ENCODE measurements at places on chromosomes 2 and 18.

DNA sequence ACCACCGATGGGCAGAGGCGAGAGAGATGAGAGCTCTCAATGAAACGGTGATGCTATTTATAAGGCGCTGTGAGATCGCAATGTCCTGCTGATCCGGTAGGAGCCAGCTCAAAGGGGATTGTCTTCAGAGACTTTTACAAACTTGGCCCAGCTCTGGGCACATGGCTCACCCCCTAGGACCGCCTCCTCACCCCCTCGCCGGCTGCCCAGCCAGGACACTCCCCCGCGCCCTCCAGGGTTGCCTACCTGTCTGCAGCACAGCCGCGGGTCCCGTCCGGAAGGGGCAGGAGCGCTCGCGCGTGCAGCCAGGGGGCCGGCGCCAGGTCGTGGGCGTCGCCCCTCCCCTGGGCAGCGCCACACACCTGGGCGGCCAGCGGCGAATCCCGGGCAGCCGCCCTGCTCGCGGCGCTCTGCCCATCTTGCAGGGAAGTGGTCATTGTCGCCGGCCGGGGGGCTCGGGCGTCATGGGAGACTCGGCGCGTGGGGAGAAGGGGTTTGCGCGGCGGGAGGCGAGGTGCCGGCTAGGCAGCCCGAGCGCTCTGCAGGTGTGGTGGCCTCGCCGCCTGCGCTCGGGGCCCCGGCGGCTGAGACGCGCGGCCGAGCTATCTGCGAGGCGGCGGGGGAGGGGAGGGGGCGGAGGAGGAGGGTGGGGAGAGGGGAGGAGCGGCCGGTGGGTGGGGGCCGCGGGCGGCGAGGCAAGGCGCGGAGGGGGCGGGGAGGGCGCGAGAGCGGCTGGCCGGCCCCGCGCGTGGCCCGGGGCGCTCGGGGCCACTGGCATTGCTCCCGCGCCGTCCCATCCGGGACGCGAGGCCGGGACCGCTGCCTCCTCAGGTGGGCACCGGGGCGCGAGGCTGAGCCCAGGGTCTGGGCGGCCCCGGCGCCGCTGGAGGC, at the start of gene GRB14:
TSS of gene GRB14 (minus strand) at position 610 of the 891 bp plus-strand sequence. CDS start at position 437, 173 bp downstream.
- DNase-seq = no peak

- no peak for DNase-seq
Measured at GRCh38 chr2:201195331-201195730, 12.4 kb downstream of the CASP10 start.

DNA sequence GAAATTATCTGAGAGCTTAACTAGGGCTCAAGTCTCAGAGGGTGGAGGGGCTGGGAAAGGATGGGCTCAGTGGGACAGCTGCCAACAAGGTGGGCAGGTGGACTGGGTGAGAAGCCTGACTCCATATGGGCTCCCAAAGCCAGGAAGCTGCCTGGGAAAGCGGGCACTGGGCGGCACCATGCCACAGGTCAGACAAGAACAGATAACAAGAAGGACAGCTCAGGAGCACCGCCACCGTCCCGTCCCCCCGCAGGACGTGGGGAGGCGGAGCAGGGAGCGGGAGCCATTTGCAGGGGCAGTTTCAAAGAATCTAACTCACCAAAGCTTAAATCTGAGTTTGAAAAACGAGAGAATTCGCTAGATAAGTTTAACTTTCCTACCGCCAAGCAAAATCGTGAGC, 45.6 kb downstream of the NETO1 start:
- no peak for DNase-seq

DNA sequence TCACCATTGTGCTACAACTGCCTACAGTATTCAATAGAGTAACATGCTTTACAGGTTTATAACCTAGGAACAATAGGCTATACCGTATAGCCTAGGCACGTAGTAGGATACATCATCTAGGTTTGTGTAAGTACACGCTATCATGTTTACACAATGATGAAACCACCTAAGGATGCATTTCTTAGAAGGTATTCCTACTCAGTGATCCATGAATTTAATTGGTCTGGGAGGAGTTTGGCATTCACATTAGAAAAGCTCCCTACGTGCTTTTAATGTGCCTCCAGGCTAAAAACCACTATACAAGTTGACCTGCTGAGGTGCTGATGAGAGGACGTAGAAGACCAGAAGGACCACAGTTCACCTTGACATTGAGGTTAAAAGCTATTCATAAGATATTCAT, 154.5 kb upstream of the LRRTM1 start:
- DNase-seq = no peak

- DNase-seq = no peak
Measured at GRCh38 chr18:8499810-8500675, 109.2 kb upstream of the RAB12 start.

GRCh38 chr2:1728821-1729220, 15.5 kb downstream of the PXDN start:
- DNase-seq = no peak

DNA sequence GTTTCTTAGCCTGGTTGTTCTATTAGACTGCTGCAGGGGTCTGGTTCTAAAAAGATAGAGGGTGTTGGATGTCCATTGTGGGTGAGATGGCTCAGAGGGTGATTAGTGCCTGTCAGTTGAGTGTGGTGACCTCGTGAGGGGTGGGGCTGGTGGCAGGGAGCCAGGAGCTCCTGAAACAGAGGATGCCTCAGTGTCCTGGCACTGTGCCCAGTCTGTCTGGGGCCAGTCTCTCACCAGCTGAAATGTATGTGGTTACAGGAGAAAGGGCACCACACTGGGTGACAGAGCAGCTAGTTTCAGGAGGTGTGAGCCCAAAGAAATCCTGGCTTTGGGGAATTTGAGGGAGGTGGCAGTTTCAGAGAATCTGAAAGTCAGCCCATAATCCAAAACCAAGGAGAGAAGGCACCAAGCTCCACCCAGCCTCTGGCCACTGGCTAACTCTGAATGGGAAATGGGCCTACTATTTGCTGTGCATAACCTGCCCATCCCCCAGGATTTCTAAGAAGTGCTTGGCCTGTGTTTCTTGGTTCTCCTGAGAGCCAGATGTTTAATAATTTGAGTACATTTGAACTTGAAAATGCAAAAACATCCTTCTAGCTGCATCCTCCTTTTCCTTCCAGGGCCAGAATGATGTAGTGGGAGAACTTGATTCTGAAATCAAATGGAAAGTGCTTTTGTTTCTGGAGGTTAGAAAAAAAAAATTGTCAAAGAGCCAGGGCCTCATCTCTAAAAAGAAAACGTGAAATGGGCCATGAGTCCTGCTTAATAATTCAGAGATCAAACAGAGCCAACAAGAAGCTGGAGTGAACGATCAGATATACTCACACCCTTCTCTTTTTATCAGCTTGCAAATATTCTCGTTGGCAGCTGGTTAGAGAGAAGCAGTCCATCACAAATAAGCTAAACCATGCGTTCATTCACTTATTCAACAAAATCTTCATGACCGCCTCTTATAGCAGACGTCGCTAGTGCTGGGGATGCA, 92.3 kb downstream of the B3GNT2 start:
- peak; percentile 77 for DNase-seq

GRCh38 chr18:48445540-48445939, 36.4 kb upstream of the ZBTB7C start:
- peak; percentile 45 for DNase-seq

DNA sequence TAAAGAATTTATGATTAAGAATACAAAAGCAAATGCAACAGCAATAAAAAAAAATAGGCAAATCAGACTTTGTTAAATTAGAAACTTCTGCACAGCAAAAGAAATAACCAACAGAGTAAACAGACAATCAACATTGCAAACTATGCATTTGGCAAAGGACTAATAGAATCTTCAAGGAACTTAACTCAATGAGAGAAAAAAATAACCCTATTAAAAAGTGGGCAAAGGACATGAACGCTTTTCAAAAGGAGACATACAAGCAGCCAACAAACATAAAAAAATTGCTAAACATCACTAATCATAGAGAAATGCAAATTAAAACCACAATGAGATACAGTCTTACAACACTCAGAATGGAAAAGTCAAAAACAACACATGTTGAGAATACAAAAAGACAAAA, 166.0 kb upstream of the DSEL start:
- no peak for DNase-seq

GRCh38 chr2:111157798-111158197, 37.1 kb downstream of the BCL2L11 start:
- no peak for DNase-seq

DNA sequence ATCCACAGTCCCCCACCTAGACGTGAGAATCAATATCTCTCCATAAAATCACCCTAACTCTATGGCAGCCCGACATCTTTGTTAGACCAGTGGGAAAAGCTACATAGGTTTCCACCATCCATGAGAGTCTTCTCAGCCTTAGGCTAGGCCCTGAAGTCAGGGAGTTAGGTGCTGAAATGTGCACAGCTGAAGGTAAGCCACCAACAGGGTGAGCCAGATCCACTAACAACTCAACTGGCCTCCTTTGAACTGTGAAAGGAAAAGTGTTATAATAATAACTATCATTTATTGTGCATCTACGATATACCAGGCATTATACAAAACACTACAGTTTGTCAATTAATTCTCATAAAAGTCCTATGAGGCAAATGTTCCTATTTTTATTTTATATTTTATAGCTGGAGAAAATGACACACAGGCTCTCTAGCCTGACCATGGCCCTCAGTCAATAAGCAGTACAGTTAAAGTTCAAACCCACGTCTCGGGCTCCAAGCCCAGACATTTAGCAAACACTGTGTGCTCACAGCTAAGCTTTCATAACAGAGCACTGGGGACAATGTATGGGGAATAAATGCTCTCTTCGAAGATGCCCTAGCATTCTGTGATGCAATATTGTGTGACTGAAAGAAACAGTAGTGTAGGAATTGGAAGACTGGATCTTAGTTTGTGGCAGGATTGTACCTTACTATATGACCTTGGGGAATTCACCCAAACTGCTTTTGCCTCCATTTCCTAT, 11.2 kb upstream of the CYP27C1 start:
- DNase-seq = no peak

GRCh38 chr2:80269806-80270205, 34.7 kb downstream of the LRRTM1 start:
- DNase-seq = no peak

- DNase-seq = no peak
Measured at GRCh38 chr2:235706506-235706905, 212.7 kb downstream of the AGAP1 start.

DNA sequence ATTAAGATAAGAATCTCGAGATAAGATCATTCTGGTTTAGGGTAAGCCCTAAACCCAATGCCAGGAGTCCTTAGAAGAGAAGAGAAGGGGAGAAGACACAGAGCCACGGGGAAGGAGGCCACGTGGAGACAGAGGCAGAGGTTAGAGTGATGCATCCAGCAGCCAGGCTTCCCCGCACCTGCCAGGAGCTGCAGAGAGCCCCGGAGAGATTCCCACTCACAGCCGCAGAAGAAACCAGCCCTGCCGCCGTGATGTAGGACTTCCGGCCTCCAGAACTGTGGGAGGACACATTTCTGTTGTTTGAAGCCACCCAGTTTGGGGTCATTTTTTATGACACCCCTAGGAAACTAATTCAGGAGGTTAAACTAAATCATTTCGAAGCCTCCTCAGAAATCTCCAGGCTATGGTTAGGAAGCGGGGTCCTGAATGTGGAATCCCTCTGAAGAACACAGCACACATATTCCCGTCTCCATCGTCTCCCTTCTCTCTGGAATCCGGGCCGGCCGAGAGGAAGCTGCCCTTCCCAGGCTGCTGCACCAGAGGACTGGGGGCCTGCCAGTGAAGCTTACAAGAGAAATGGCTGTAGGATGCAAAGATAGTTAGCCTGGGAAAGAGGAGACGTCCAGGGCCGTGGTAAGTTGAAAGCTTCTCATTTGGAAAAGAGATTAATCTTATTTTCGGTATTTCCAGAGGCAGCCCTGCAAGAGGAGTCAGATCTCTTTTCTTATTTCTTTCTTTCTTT, 156.6 kb downstream of the TWIST2 start:
- DNase-seq = no peak

DNA sequence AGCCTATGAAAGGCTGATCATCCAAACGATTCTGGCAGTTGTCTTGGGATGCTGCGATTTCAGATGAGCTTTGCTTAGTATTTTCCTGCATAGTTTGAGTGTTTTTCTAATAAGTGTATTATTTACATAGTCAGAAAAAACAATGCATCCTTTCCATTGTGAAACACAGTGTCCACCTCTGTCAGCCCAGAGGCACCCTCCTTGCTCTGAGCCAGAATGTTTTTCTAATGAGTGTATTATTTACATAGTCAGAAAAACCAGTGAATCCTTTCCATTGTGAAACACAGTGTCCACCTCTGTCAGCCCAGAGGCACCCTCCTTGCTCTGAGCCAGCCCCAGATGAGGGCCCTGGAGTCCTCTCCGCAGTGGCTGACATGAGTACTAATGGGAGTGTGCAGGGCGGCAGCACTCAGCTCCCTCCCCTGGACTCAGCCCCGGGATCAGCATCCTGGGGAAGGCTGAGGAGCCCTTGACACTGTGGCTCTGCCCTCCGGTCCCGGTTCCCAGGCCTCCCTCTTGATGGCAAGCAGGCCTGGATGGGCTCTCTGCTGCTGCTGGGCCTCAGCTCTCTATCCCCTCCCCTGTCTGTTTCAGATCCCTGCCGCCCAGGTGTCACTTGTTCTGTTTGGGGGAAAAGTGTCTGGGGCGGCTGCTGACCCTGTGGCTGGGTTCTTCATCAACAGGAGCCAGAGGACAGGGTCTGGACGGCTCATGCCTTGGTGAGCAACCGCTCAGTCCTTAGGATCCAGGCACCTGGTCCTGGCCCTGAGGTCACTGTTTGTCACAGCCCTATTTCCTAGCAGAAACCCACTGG, 5.9 kb downstream of the MFSD2B start:
- DNase-seq = no peak

DNA sequence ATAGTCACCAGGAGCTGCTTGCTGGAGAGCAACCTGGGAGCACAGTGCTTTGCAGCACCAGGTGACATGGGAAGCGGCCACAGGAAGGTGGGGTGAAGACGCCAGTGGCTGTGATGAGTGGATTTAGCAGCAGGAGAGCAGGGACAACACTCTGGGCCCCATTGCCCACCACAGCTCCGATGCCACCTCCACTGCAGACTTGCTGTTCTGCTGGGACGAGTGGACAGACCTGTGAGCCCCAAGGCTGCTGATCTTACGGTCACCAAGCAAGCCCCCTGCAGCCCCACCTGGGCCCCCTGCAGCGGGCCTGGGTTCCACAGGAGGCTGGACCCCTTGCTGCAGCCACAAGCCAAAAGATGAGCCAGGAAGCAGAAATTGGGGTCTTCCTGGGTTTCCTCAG, 73.7 kb downstream of the CTIF start:
- no peak for DNase-seq

GRCh38 chr2:188850786-188851185, 123.4 kb upstream of the COL3A1 start:
- DNase-seq = no peak

GRCh38 chr2:122851161-122851560, 1095.7 kb downstream of the TSN start:
- DNase-seq = no peak

GRCh38 chr18:2325308-2325849, 245.9 kb downstream of the METTL4 start:
- DNase-seq = no peak

GRCh38 chr2:238162846-238163441, 4.2 kb downstream of the ERFE start:
- no peak for DNase-seq

DNA sequence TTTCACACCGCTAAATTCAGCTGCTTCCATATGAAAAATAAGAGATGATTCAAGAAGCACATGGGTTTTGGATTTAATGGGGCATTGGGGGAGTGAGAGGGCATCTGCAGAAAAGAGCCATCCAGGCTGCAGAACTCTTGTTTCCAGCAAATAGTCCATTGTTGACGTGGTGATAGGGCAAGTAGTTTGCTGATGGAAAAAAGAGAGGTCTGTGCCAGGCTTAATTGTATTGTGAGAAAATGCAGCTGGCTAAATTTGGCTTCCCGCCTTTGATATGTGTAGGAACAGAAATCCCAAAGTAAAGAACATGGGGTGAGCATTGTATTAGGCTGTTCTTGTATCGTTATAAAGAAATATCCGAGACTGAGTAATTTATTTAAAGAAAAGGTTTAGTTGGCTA, 199.5 kb downstream of the SETBP1 start:
- DNase-seq = no peak

Data from CMK (cell line).